Fibroblast of the aortic adventitia (primary cell): ENCODE measurements at places on chromosomes 3 and 15. TPM values are rescaled to one million over a fixed set of nuclear protein-coding genes. Genes with fewer than 3 reads are reported as not detected.

The ADAMTS17 gene
- 0.81 TPM in 1 of 2 replicates, not detected in the other for total RNA-seq

The CCDC13 gene
- total RNA-seq, result 0.27 and 8.6 TPM in 2 replicates

The MKRN2OS gene
- not detected in 2 replicates for total RNA-seq

The BFSP2 gene
- not detected in 2 replicates for total RNA-seq
